ENCODE measurements at places on chromosomes 1 and 21. TPM values are rescaled to one million over a fixed set of nuclear protein-coding genes. Genes with fewer than 3 reads are reported as not detected.

TNNT2 gene
- 1.1 TPM for total RNA-seq

ISG20L2 gene
- 39.2 TPM for total RNA-seq

ADAM30 gene
- total RNA-seq, result not detected

TSPAN1 gene
- 33.3 TPM for total RNA-seq

CRYAA gene
- not detected for total RNA-seq

AZIN2 gene
- 2.2 TPM for total RNA-seq

KLF17 gene
- 0.58 TPM for total RNA-seq

TMEM269 gene
- not detected for total RNA-seq

BLACAT1 gene
- total RNA-seq, result 1.5 TPM

KRTAP19-1 gene
- total RNA-seq, result not detected

WDR3 gene
- total RNA-seq, result 38.2 TPM

PLA2G2A gene
- not detected for total RNA-seq

PRR9 gene
- total RNA-seq, result not detected

GJB5 gene
- 8.1 TPM for total RNA-seq

LCE2A gene
- total RNA-seq, result not detected

MED8 gene
- total RNA-seq, result 41.8 TPM

MSH4 gene
- not detected for total RNA-seq

INAVA gene
- total RNA-seq, result 128 TPM

SPATA45 gene
- total RNA-seq, result not detected

All from PC-3 (cell line).